T-helper 1 cell (primary cell): ENCODE measurements at places on chromosomes 16 and 17.
A peak's percentile ranks its signal among the peaks of the same experiment; 100 is the strongest.

- no peak for DNase-seq
These were observed 686 bp upstream of the MTSS2 start for GRCh38 chr16:70686376-70687101.

DNA sequence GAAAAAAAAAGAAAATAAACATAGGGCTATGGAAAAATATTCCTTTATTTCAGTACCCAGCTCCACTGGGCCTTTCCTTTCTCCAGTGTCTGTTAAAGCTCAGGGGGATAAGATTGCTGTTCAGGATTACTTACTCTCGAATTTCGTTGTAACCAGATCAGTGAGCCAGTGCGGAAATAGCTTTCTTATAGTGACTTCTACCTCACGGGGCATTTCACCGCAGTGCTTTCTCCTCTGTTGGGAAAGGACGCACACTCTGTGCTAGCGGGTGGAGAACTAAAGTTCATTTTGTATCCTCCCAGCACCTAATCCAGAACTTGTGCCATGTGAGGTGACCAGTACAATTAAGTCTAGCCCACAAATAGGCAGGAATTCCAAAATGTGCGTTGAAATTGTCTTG lies 38.3 kb downstream of the RPA1 start:
- no peak for DNase-seq

DNA sequence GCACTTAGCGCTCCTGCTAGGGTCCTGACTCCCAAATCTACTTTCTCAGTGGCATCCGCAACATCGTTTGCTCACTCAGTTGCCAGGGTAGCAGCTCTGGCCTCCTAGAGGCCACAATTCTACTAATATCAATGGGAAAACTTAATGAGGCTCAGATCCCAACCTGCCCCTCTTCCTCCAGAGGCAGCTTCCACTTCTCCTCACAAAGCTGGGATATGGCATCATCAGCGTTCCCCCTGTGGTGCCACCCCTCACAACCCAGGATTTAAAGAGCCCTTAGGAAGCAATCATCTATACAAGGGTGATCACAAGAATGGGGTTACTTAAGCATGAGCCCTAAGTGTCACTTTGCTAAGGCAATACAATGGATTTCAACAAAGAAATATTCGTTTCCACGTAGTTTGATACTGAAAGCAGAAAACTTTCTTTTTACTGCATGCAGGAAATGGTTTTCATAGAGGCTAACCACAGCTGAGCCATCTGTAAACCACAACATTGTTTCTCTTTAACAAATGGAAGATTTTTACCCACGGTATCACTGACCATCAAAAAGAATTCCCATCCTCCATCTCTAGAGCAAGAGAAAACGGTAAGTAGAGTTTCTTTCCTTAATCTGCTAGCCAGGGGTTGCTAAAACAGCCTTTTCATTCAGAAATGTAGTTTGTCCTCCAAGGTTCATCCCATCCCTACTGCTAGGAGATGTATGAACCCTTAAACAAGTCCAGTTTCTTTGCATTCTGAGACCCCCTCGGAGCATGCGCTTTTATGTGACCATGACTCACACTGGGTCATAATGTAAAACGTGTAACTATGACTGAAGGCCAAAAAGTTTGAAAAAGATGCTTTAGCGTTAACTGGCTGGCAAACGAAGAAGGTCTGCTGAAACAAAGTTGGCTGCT lies 68.3 kb upstream of the BCAR1 start:
- peak; percentile 23 for DNase-seq

- DNase-seq, result no peak
These were observed 3.1 kb upstream of the ADCY7 start for GRCh38 chr16:50263060-50263909.

- DNase-seq, result no peak
These were observed 99.8 kb downstream of the SHISA6 start for GRCh38 chr17:11340803-11341202.

DNA sequence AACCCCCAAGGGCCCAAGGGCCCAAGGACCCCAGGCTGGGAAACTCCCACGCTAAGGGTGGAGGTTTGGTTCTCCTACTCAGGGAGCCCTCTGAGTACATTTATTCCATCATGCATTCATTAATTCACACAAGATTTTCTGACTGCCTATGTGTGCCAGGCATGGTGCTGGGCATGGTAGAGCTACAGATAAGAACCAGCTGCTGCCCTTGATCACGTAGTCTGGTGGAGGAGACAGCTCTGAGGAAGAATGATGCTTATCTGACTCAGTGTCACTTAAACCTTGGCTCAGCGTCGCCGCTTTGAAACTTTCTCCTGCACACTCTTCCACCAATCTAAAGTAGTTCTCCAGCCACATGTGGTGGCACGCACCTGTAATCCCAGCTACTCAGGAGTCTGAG lies 3.6 kb upstream of the ARL4D start:
- no peak for DNase-seq

- DNase-seq, result no peak
These were observed 2.3 kb upstream of the NCBP3 start for GRCh38 chr17:3848229-3848835.

GRCh38 chr16:77324729-77325128 lies 110.1 kb downstream of the ADAMTS18 start:
- no peak for DNase-seq

GRCh38 chr17:28705074-28705659 lies 6.5 kb downstream of the PROCA1 start:
- no peak for DNase-seq

GRCh38 chr17:14310101-14310500 lies 9.2 kb downstream of the HS3ST3B1 start:
- DNase-seq, result no peak

GRCh38 chr16:56601325-56601724 lies 7.1 kb upstream of the MT2A start:
- no peak for DNase-seq

- no peak for DNase-seq
These were observed 46.6 kb upstream of the NF1 start for GRCh38 chr17:31048142-31048541.

- no peak for DNase-seq
These were observed 47.0 kb downstream of the SMURF2 start for GRCh38 chr17:64615028-64615677.

GRCh38 chr16:74439685-74440084 lies 18.4 kb upstream of the CLEC18B start:
- no peak for DNase-seq

DNA sequence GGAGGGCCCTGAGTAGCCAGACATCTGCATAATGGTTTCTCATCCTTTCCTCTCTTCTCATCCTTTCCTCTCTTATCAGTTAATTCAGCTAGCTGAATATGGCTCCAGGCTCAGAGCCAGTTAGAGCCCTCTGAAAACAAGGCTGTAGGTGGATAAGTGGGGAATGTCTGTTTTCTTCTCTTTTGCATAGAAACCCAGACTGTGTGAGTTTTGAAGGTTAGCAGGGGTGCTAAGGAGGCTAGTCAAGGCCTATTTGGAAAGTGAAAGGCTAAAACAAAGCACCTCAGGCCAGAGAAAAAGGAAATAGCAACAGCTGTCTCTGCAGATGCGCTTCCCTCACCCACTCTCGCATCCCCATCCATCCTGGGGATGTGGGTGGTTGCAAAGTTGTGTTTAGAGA lies 420.9 kb downstream of the SHISA9 start:
- no peak for DNase-seq

DNA sequence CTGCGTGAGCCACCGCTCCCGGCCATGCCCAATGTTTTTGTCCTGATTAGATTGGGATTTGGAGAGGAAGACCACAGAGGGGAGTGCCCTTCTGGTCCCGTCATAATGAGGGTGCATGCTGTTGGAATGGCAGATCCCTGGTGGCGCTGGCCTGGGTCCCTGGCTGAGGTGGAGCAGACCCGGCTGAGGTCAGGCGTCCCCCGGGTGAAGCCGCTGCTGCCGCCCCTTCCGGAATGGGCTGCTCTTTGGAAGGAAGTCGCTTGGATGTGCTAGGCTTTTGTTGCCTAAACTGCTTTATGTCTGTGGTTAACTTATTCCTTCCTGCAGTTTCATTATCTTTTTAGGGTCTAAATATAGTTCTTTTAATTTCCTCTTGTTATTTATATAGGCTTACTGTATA lies 120.3 kb upstream of the CHMP6 start:
- DNase-seq, result no peak

- DNase-seq, result no peak
These were observed 3.3 kb downstream of the HOXB2 start for GRCh38 chr17:48541577-48542113.

DNA sequence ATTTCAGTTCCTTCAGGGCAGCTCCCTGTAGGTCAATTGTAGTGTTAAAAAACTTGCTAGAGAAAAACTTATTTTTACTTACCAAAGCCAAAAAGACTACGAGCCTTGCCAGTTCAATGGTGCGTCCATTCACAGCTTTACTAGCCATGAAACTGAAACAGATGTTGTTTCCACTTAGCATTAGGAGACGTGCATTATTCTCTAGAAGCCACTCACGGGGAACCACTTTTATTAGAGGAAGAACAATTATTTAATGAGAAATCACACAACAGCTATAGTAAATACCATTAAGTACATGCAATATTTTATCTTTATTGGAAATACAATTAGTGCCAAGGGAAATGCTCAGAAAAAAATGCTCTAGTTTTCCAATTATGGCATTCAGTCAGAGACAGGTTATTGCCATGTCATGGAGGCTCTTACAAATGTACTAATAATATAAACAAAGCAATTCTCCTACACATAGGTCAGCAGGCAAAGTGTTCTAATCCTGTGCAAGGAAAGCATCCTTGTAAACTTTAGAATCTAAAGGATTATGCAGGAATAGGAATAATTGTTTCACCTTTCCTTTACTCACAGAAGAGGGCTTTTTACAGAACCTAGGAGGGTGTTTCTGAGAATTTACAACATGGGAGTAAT lies 17.4 kb downstream of the LASP1NB start:
- DNase-seq, result no peak

- DNase-seq, result no peak
These were observed 10.3 kb downstream of the MMP2 start for GRCh38 chr16:55489119-55489955.

DNA sequence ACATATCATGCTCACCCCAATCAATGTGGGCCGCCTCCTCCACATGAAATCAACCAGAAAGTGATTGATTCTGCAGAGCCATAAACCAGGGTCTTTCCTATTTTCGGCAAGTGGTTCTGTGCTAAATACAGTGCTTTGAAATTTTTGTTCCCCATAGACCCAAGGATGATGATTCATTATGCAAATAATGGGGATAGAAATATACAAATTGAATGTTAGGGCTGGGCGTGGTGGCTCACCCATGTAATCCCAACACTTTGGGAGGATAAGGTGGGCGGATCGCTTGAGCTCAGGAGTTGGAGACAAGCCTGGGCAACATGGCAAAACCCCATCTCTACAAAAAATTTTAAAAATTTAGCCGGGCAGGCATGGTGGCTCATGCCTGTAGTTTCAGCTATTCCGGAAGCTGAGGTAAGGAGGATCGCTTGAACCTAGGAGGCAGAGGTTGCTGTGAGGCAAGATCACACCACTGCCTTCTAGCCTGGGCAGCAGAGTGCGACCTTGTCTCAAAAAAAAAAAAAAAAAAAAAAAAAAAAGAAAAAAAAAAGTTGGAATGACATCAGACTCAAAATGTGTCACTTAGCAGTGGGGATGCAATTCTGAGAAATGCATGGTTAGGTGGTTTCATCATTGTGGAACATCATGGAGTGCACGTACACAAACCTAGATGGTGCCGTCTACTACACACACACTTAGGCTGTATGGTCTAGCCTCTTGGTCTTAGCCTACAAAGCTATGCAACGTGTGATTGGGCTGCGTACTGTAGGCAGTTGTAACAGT lies 581.7 kb downstream of the MAF start:
- no peak for DNase-seq

DNA sequence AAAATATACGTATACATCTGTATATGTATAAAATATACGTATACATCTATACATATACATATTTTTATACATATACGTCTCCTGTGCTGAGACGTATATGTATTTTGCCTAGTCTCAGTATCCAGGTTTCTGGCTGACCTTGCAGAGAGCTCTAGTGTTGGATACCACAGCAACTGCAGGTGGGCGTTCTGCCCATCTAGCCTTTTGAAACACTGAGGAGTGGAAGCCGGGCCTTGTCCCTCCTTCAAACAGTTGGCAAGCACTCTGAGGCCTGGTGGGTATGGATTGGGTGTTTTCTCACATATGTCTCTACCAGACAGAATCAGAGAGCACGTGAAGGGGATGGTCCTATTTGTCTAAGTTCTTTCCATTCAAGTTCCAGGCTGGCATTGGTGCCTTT lies 39.4 kb upstream of the MRC2 start:
- no peak for DNase-seq

GRCh38 chr17:39935909-39936308 lies 8.4 kb downstream of the LRRC3C start:
- DNase-seq, result no peak
